CD8-positive, alpha-beta memory T cell (primary cell): ENCODE measurements at places on chromosomes 1 and 21. TPM values are rescaled to one million over a fixed set of nuclear protein-coding genes. Genes with fewer than 3 reads are reported as not detected.
A peak's percentile ranks its signal among the peaks of the same experiment; 100 is the strongest.

DNA sequence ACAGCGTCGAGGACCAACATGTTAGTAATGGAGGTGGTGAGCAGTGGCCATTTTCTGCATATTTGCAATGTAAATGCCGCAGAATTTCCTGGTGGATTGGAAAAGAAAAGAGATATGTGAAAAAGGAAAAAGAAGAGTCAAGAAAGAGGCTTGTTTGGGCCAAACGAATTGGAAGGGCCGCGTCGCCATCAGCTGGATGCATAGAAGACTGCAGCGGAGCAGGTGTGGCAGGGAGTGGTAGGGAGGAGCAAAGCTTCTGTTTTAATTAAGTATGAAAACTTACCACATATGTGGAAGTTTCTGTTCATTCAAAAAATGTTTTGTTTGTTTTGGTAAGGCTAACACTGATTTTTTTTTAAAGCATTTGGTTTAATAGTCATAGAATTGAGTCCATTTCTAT is 690.7 kb downstream of the NCAM2 start:
- DNase-seq: no peak

- peak; percentile 66 for DNase-seq
These were observed 17.9 kb upstream of the ABCG1 start for GRCh38 chr21:42200906-42201614.

- no peak for DNase-seq
These were observed 163.2 kb upstream of the CACYBP start for GRCh38 chr1:174836543-174836942.

S100A2 gene
- total RNA-seq: 0.81 TPM

GRCh38 chr1:222979561-222979960 is 163.5 kb downstream of the TLR5 start:
- DNase-seq: no peak

GRCh38 chr1:241821363-241821762 is 26.6 kb upstream of the EXO1 start:
- DNase-seq: no peak
